ENCODE measurements at places on chromosomes 6 and 20.

GRCh38 chr6:79513111-79513510, 24.1 kb downstream of the LCA5 start:
- H3K36me3 ChIP-seq = peaks cover 7% of the 10 kb centered on the region
- no peak overlapping the region for H3K4me3 ChIP-seq
- H3K27ac ChIP-seq = no peak overlapping the region
- no peak for DNase-seq
- H3K27me3 ChIP-seq = no peaks in the 10 kb centered on the region

- no peaks in the 10 kb centered on the region for H3K36me3 ChIP-seq
- H3K4me1 ChIP-seq = no peaks in the 10 kb centered on the region
- H3K27ac ChIP-seq = no peak overlapping the region
- no peaks in the 10 kb centered on the region for H3K27me3 ChIP-seq
- no peak for DNase-seq
Observed at GRCh38 chr6:11309947-11310665, 77.6 kb upstream of the NEDD9 start.

GRCh38 chr6:107536180-107536961, 46.5 kb downstream of the SOBP start:
- no peaks in the 10 kb centered on the region for H3K27me3 ChIP-seq
- no peak for DNase-seq
- peaks cover 32% of the 10 kb centered on the region for H3K4me1 ChIP-seq
- H3K27ac ChIP-seq = no peak overlapping the region

GRCh38 chr20:62804627-62805154, at the start of gene OGFR:
Gene OGFR, plus strand, starts transcription at chr20:62804835. Its CDS starts 25 bp downstream, at chr20:62804860.
- peak; percentile 87 for DNase-seq
- H3K4me3 ChIP-seq = peak within 1 kb of the TSS; percentile 87
- peaks cover 41% of the 10 kb centered on the region for H3K36me3 ChIP-seq
- H3K27ac ChIP-seq = peak within 1 kb of the TSS; percentile 92
- H3K4me1 ChIP-seq = no peaks in the 10 kb centered on the region

- H3K4me1 ChIP-seq = peaks cover 8% of the 10 kb centered on the region
- H3K4me3 ChIP-seq = no peak overlapping the region
- no peak overlapping the region for H3K27ac ChIP-seq
- no peaks in the 10 kb centered on the region for H3K36me3 ChIP-seq
- no peaks in the 10 kb centered on the region for H3K27me3 ChIP-seq
- no peak for DNase-seq
Observed at GRCh38 chr6:99331531-99331930, 17.9 kb downstream of the FAXC start.

GRCh38 chr20:49570828-49571552, 3.1 kb upstream of the PTGIS start:
- no peaks in the 10 kb centered on the region for H3K36me3 ChIP-seq
- DNase-seq = peak; percentile 57
- no peaks in the 10 kb centered on the region for H3K27me3 ChIP-seq
- H3K27ac ChIP-seq = peak overlapping the region; percentile 80
- no peak overlapping the region for H3K4me3 ChIP-seq

GRCh38 chr6:145756170-145756662, 20.9 kb upstream of the EPM2A start:
- DNase-seq = no peak
- H3K4me3 ChIP-seq = no peak overlapping the region
- H3K27me3 ChIP-seq = no peaks in the 10 kb centered on the region
- no peak overlapping the region for H3K27ac ChIP-seq

GRCh38 chr20:62719250-62719935, 10.8 kb downstream of the NTSR1 start:
- H3K4me3 ChIP-seq = no peak overlapping the region
- no peak overlapping the region for H3K27ac ChIP-seq
- peaks cover 67% of the 10 kb centered on the region for H3K4me1 ChIP-seq

DNA sequence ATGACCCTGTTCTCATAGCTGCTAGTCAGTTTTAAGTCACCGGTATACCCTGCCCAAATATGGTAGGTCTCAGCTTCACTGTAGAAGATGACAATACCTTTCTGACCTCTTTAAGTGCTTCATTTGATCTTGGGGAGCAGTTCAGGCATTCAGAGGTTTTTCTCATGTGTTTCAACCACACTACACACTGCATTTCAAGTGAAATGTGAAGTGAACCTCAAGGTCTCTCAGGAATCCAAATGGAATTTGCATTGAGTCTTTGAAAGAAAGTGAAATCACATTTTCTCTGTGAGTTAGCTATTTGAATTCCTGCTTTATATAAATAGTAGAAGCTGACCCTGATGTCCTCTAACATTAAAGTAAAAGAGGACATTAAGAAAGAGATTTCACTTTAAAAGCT, 461.6 kb downstream of the ADGRB3 start:
- H3K4me3 ChIP-seq = no peak overlapping the region
- no peak for DNase-seq
- no peak overlapping the region for H3K27ac ChIP-seq
- H3K36me3 ChIP-seq = no peaks in the 10 kb centered on the region

GRCh38 chr6:156955494-156956183, 178.5 kb downstream of the ARID1B start:
- no peaks in the 10 kb centered on the region for H3K36me3 ChIP-seq
- H3K27me3 ChIP-seq = no peaks in the 10 kb centered on the region
- H3K4me1 ChIP-seq = peaks cover 63% of the 10 kb centered on the region
- peak overlapping the region; percentile 73 for H3K27ac ChIP-seq
- H3K4me3 ChIP-seq = no peak overlapping the region

- DNase-seq = no peak
- no peak overlapping the region for H3K4me3 ChIP-seq
- no peaks in the 10 kb centered on the region for H3K36me3 ChIP-seq
- no peaks in the 10 kb centered on the region for H3K27me3 ChIP-seq
- H3K4me1 ChIP-seq = no peaks in the 10 kb centered on the region
- no peak overlapping the region for H3K27ac ChIP-seq
Observed at GRCh38 chr6:93886416-93886815, 467.1 kb upstream of the EPHA7 start.

DNA sequence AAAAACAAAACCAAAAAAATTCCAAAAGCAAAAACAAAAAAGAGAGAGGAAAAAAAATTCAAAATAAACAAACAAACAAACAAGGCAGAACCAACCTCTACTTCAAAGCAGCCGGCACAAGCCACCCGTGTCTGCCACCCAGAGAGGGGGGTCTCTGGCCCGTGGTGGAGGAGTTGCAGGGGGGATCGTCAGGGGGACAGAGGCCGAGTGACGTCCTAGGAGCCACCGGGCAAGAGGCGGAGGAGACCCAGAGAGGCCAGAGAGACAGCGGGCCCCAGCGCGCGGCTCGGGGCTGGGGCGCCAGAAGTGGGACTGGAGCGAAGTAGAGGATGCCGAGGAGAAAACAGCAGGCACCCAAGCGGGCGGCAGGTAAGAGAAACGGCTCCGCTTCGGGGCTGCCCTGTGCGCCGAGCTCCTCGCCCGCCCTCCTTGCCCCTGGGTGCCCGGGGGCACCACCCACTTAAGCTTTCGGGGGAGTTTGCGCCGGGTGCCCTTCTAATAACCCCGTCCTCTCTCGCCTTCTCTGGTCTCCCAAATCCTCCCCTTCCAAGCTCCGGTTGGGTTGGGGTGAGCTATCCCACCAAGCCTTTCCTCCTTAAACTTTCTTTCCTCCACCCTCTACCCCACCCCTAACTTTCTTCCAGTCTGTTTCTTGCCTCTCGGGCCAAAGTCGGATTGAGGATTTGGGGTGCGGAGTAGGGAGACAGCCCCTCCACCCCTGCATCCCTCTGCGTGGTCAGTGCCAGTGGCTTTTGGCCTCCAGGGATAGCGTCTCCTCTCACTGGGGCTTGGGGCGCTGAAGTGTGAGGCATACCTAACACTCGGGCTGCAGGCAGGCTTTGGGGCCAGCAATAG, 1.0 kb downstream of the TSHZ2 start:
- no peaks in the 10 kb centered on the region for H3K36me3 ChIP-seq
- peak overlapping the region; percentile 38 for H3K4me3 ChIP-seq
- peak overlapping the region; percentile 71 for H3K27ac ChIP-seq
- H3K4me1 ChIP-seq = no peaks in the 10 kb centered on the region

DNA sequence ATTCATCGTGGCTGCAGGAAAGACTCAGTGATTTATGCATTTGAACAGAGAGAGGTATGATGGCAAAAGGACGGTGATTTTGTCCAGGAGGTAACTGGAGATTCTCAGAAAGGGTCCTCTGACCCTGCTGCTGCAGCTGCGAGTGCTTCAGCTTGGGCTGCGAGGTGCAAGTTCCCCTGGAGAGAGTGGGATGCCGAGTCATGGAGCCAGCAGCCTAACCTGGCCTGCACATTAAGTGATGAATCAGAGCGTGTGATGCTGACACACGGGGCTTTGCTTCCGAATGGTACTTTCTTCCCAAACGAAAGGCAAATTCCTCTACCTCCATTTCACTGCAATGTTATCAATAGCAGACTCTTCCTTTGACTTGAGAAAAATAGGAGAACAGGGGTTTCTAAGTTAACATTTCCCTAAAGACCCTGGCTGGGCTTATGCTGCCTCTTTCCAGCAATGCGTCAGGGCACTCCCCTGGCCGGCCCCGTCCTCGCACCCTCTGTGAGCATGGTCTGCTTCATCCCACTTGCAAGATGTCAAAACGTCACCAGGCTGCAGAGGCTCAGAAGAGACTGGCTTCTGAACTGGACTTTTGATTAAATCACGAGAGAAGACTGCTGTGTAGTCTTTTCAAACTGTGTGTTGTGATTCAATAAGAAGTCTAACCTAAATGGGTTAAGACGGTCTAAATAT, 628.0 kb upstream of the AGPAT4 start:
- H3K4me3 ChIP-seq = no peak overlapping the region
- no peaks in the 10 kb centered on the region for H3K4me1 ChIP-seq
- H3K36me3 ChIP-seq = no peaks in the 10 kb centered on the region
- no peak overlapping the region for H3K27ac ChIP-seq
